ENCODE measurements at places on chromosomes 11 and 22.

DNA sequence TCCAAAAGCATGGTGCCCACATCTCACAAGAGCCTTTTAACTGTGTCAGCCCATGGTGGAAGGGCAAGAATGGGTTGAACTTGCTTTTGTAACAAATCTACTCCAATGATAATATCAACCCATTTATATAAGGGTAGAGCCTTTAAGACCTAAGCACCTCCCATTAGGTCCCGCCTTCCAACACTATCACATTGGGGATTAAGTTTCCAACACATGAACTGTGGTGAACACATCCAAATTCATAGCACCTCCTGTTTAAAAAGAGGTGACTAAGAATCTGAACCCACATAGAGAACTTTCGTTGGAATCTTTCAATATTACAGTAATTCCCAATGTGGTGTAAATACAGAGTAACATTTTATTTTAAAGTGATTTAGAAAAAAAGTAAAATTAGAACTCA is 9.2 kb upstream of the CNTF start:
- DNase-seq, result no peak

DNA sequence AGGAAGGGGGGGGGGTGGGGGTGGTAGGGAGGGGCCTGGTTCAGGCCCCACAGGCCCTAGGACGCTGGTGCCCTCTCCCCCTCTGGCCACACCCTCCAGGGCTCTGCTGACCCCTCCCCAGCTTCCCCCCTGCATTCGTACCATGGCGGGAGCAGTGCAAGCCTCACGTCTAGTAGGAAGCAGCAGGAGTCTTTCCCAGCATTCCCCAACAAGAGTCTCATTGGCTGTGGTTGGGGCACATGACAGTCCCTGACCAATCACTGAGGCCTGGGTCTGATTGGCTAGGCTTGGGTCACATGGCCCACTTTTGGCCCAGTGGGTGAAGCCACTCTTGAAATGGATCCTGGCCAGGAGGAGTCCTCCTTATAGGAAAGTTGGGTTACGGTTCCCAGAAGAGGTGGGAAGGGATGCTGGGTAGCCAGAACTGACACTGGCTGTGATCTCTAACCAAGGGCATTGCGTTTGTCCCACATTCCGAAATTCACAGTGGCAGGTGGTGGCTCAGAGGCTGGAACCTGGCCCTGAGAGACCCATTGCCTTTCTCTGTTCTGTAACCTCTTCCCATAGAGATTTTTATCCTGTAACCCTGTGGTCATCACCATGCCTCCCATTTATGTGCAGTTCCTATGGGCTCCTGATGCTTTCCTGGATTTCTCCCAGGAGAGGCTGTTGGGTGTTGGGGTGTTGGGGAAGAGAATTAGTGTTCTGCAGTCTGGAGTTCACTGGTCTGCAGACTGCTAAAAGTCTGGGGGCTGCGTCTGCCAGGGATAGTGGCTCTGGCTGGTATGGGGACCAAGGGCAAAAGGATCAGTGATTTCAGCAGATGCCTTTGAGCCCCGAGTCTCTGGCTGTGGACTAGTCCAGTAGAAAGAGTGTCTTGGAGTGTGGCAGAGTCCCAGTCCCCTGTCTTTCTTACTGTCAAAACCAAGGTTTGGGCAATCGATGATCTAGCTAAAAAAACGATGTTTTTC is 58.9 kb upstream of the MYEOV start:
- DNase-seq, result no peak

DNA sequence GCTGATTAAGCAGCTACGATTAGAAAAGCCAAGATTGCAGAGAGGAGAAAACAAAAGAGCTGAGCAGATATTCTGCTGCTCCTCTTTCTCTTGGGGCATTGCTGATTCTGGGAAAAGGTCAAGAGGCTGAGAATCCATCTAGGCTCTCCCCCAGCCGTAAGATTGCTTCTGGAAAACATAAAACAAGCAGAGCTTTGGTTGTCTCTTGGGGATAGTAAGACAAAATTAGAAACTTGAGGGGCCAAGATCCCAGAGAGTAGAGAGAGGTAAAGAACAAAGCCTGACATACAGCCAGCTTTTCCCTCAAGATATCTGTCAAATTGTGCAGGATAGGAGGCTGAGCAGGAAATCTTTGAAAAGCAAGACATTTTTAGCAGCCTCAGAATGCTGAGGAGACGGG is 158.2 kb downstream of the TTC28 start:
- DNase-seq, result no peak

- no peak for DNase-seq
Measured at GRCh38 chr11:59076876-59077571, 9.1 kb upstream of the GLYATL1B start.

DNA sequence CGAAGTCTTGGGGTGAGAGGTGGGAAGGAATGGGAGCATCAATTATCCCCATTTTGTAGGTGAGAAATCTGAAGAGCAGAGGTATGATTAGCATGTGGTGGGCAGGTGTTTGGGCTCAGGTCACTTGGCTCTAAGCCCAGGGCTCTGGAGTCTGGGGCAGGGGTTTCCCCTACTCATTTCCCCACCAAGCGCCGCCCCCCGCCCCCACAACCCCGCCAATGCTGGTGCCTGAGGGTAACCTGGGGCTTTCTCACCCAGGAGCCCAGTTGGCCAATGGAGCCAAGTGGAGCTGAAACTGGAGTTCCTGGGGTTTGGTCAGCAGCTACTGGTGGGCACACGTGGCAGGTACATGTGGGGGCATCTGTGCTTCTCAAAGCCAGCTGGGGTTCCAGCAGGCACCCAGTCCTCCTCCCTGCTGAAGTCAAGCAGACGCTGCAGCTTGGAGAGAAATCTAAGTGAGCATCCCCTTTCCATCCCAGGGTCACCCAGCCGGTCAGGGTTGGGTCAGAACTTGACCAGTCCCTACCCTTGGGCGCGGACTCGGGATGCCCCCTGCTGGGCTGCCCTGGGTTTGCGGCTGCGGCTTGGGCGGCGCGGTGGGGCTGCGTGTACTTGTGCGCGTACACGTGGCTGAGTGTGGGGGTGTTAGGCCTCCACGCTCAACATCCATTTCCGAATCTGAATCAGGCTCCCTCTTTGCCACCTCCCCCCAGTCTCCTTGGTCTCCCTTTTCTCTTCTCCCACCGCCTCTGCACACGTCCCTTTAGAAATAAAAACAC is 1.7 kb upstream of the CHRM1 start:
- DNase-seq, result peak; percentile 65

- no peak for DNase-seq
Measured at GRCh38 chr22:30891781-30892180, 76.8 kb downstream of the MORC2 start.

DNA sequence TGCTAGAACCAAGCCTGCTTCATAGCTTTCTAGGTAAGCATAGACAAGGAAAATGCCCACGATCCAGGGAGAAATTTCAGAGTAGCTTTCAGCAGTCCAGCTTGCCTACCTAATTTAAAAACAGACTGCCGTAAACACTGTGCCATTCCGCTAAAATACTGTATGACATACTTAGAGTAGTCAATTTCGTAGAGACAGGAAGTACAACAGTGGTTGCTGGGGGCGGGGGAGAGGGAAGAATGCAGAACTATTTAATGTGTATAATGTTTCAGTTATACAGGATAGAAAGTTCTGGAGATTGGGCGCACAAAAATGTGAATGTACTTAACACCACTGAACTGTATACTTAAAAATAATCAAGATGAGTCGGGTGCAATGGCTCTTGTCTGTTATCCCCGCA is 56.7 kb downstream of the C11orf58 start:
- DNase-seq, result no peak

- DNase-seq, result peak; percentile 56
Measured at GRCh38 chr11:131246663-131247062, 123.8 kb upstream of the NTM start.

Measured in amygdala (tissue), 56 donors.